ENCODE measurements at places on chromosomes 5 and 9.
A peak's percentile ranks its signal among the peaks of the same experiment; 100 is the strongest.

GRCh38 chr9:38768351-38768761, 48.4 kb upstream of the FAM240B start:
- DNase-seq = no peak

GRCh38 chr9:131594906-131595665, 49.8 kb downstream of the PRRT1B start:
- no peak for DNase-seq

GRCh38 chr5:172282272-172283019, 1.1 kb downstream of the UBTD2 start:
- DNase-seq = no peak

- no peak for DNase-seq
These were observed 916 bp downstream of the TOR1A start for GRCh38 chr9:129822898-129823541.

- DNase-seq = no peak
These were observed 33.2 kb downstream of the GRIN3A start for GRCh38 chr9:101705135-101705661.

GRCh38 chr5:125311743-125312142, 565.3 kb upstream of the ZNF608 start:
- DNase-seq = no peak

DNA sequence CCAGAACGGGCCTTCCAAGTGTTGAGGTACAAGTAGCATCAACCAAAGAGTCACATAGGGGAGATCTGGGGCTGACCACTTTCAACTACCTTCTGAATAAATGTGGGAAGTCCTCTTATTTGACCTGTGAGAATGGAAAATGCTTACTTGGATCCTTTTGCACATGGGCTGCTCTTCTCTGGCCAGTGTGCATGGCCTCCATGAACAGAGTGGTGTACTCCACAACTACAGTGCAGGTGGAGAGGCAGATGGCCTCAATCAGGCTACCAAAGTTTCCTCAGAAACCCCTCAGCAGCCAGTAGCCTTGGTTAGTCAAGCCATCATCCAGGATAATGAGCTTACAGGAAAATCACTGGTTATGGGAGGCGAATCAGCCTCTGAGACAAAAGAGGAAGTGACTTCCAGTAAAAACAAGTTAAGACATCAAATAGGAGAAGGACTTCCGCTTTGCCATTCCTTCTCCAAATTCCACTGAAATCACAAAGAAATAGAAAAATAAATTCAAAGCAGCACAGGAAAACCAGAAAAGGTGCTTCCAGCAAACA, 18.3 kb upstream of the FCHO2 start:
- DNase-seq = no peak

DNA sequence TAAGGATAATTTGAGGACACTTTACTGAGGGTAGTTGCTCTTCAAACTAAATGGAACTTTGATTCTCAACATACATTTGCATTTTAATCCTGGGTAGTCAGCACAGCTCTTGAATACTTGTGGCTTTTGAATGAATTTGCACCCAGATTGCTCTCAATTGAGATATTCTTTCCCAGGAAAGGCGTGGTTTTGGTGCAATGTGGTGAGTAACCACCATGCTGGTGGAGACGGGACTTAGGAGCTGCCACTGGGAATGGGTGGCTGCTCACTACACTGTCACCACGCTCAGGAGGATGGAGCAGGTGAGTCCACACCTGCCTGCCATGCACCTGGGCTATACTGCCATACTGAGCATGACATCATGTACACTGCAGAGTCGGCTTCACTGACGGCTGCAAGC, 99.2 kb downstream of the IRX1 start:
- DNase-seq = no peak

DNA sequence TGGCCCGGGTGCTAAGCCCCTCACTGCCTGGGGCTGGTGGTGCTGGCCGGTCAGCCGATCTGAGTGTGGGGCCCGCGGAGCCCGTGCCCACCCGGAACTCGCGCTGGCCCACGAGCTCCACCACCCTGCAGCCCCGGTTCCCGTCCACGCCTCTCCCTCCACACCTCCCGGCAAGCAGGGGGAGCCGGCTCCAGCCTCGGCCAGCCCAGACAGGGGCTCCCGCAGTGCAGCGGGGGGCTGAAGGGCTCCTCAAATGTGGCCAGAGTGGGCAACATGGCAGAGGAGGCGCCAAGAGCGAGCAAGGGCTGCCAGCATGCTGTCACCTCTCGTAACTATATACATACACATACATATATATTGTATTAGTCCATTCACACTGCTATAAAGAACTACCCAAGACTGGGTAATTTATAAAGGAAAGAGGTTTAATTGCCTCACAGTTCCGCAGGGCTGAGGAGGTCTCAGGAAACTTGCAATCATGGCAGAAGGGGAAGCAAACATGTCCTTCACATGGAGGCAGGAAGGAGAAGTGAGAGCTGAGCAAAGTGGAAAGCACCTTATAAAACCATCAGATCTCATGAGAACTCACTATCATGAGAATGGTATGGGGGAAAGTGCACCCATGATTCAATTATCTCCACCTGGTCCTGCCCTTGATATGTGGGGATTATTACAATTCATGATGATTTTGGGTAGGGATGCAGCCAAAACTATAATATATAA, 56.8 kb downstream of the LIX1 start:
- DNase-seq = no peak

DNA sequence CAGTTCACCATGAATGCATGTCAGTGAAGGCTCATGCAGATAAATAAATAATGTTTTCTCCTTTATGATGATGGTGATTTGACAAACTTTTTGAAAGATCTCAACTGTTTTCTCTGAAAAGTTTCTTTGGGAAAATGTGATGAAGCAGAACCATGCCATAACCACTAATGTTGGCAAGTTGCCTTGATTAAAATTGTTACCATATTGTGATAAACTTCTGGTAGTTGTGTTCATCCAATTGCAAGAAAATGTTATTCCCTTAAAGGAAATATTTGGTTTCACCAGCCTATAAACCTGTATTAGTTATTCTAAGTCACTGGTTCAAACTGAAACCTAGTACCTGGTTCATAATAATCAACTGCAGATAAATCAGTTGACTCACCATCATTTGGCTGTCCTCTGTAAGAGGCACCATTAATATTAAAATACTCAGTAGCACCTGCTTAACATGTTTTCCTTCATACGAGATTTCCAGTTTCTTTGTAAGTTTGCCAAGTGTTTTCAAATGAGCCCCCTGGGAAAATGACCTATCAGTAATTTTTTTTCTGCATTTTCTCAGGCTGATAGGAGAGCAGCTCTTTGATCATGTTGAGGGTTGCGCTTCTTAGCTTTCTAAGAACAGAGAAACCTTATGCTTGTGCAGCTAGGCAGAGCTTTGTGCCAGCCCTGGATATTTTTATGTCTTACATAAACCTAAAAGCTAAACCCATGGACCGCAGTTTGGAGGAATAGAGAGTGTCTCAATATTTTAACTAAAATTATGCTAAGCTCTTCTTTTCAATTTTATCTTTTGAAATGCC, 88.0 kb downstream of the LURAP1L start:
- no peak for DNase-seq

DNA sequence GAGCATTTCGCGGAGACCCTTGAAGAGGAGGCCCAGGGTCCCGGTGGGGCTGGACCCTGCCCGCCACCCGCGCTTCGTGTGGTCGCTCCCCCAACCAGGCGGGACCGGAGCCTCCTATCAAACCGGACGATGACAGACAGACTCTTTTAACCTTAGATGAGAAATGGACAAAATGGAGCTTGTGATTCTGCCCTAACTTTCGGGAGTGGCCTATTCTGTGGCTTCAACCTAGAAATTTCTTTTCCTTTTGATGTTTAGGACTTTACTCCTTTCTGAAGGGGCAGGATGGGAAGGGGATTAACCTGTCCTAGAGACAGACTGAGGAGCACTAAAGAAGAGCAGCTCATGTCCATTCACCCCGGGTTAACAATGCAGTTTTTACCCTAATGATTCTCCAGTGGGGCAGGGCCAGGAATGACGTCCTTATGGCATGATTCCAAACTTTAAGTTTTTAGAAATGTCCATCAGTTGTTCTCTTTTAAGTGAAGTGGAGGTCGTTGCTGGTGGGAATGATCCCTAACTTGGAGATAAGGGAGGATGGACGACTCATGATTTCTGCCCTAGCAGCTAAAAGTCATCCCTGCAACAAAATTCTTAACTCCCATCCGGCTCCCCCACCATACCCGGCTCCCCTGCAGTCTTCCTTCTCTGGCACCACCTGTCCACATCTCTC, 1.0 kb downstream of the NIPSNAP3A start:
- no peak for DNase-seq

DNA sequence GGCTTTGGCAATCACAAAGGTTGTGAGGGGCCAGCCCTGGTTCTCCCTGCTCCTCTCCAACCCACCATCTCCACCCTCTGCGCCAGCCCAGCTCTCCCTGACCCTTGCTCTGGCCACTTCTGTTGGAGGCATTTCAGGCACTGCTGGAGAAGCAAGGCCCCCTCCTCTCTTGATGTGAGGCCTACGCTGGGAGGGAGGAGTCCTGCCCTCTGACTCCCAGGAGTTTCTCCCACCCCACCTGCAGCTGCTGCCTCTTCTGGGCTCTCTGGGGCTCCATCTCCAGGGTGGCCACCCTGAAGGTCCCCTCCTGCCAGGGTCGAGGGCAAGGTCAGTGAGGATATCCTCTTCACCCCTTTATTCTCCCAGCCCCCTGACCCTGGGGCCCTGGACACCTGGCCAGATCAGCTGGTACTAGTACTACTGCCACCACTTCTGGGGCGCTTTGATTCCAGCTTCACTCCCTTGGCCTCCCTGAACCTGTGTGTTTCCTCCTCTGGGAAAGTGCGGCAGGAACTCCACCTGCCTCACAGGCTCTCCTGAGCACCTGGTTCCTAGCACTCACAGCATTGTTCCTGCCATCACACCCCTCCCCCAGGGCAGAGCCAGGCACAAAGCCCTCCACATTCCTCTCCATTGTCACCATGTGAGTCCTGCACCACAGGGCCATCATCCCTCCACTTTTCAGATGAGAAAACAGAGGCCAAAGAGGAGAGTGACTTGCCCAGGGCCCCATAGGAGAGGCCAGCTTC, 23.8 kb upstream of the TDRD7 start:
- no peak for DNase-seq

DNA sequence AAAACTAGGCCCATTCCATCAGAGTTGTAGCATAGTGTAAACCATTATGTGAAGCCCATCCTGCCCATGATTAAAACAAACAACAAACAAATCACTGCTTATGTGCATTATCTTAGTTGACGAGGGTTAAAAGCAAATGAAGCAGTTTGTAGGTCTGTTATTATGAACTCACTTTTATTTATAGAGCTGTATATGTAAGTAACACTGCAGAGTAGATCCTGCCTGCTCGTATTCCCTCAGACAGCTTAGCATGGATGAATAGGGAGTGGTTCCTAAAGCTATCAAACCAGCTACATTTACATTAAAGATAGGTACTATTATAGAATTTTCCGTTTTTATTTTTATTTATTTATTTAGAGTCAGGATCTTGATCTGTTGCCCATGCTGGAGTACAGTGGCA, 112.6 kb downstream of the GDNF start:
- DNase-seq = no peak

DNA sequence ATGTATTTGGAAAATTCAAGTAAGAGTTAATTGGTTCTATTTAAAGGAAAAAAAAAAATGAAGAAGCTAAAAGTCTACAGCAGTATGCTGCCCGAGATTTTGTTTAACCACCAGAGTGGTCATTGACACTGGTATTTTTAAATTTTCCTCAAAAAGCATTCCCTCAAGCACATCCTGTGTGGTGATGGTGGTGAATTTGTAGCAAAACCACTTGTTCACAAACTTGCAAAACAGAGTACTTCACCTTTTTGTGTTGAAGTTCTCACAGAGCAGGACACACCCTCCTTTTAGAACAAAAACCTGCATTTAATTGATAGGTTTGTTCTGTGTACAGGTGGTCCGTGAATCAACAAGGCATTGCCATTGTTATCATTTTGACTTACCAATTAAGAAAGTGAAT, 374.2 kb downstream of the EFNA5 start:
- DNase-seq = no peak

DNA sequence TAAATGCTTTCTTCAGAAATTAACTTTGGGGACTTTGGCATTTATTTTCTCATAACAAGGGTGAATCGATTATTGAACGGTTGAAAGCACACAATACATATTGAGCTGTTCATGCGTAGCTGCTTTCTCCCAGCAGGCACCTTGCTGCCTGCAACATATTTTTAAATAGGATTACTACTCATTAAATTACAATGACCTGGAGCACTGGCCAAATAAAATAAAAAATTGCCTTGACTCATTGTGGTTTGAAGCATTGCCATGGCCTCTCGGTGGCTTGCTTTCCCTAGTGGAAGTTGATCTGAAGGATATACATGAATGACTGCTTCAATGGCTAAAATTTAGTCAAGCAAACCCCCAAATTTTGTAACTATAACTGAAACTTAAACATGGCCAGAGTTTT, 181.6 kb upstream of the NUDT12 start:
- no peak for DNase-seq

DNA sequence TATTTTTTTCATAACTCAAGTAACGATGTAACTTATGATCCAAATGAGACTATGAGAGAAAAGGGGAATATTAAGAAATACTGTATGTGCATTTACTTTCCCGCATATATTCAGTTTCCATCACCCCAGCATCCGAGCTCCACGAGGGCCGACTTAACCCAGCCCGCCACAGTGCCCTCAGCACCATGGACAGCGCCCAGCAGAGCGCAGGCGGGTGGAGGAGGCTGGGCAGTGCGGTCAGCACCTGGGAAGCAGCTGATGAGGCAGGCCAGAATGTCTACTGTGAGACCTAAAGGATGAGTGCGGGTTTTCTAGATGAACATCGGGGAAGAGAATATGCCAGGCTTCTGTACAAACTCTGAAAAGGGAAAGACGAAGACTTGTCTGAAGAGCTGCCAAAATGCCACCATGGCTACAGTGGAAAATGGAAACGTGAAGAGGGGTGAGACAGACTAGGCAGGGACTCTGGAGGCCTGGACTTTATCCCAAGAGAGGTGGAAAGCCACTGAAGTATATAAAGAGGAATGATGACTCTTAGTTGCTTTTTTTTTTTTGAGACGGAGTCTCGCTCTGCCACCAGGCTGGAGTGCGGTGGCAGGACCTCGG, 34.5 kb upstream of the MED27 start:
- DNase-seq = peak; percentile 68

GRCh38 chr5:107937651-107938355, 267.1 kb upstream of the EFNA5 start:
- DNase-seq = no peak

- no peak for DNase-seq
These were observed 27.7 kb upstream of the DAPK1 start for GRCh38 chr9:87469793-87470465.

- DNase-seq = no peak
These were observed 22.2 kb downstream of the GPX3 start for GRCh38 chr5:151042453-151043093.

- no peak for DNase-seq
These were observed 33.4 kb upstream of the SMIM32 start for GRCh38 chr5:136226401-136226800.
